ENCODE measurements at places on chromosomes 13 and 19.

- DNase-seq: no peak
Observed at GRCh38 chr19:13790354-13790753, 4.9 kb upstream of the ZSWIM4 start.

DNA sequence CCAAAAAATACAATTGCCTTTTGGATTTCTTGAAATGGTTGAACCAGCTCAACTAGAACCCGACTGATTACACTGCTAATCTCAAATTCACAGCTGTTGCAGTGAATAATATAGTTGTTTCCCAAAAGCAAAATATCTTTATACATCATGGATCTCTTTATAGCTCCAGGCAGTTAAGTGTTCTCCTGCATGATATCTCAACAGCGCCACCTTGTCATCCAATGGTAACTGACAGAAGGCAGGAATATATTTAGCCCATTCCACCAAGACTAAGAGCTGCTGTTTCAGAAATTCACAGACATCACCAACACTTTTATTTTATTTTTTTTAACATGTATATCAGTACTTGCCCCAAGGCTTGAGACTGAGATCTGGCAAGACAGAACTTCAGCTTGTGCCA, 1141.0 kb upstream of the PRR20A start:
- DNase-seq: no peak

DNA sequence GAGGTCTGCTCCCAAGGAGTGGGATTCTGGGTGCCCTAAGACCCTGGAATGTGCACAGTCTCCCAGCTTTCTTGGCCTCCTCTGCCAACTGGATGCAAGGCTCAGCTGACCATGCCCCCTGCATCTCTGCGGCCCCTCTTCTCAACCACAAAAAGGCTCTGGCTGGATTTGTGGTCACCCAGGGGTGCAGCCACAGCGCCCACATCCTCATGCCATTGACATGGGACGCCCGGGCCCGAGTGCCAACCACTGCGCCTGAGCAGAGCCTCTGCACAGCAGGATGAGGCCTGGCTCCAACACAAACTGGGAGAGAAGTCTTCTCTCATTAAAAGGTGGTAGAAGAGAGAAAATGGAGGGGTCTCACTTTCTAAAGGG, 103.5 kb downstream of the FOXO1 start:
- DNase-seq: peak; percentile 39

DNA sequence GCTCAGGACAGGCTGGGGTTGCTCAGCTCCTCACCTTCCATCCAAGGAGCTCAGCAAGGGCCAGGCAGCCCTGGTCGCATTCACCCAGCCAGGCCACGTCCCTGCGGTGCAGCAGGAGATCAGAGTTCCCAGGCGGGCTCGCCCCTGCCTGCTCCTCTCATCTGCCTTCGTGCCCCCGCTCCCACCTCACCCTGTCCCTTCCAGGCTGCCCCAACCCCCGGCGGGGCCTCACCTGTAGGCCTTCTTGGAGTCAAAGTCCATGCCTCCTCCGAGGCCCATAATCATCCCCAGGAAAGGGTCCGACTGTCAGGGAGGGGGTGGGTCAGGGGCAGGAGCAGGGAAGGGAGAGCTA, 1.3 kb upstream of the RINL start:
- DNase-seq: no peak

GRCh38 chr13:49681842-49682435, 9.3 kb downstream of the EBPL start:
- DNase-seq: no peak

DNA sequence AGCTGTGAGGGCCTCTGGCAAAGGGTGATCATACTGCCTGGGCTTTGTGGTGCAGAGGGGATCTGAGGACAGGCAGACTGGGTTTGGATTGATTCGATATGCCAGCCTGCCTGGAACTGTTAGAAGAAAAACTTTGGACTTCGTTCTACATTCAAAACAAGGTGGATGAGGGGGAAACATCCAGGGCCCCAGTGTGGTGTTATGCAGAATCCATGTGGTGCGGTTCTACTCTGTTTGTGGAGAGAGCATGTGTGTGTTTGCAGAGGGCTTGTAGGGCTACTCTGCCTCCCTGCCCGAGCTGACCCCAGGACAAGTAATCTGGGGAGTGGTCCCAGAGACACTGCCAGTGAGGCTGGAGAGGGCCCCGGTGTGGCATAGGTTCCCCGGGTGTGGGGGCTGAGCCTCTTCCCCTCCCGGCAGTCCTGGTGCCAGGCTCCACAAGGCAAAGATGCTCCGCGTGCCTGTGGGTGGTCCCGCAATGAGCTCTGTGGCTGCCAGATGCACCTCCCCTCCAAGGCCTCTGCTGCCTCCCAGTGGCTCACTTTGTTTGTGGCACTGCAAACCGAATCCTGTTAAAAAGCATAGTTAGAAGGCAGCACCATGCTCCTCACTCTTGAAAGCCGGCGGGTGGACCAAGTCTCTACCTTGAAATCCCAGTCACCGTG, 22.3 kb upstream of the TFDP1 start:
- DNase-seq: peak; percentile 55

DNA sequence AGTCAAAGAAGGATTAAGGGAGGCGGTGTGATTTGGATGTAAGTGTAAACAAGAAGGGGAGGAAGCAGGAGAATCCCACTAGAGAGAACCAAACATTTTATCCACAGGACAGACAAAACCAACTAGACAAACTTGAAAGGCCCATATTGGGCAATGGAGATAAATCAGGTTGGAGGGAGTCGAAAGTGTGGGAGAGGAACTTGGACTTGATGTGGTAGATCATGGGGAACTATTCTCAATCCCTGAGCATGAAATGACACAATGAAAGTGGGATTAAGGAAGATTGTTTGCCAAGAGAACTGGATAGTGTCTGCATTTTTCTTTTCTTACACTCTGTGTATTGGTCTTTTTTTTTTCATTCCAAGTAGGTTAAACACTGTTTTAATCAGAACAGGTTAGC, 17.9 kb downstream of the GPR183 start:
- no peak for DNase-seq

GRCh38 chr19:30004403-30004802, 62.4 kb downstream of the URI1 start:
- no peak for DNase-seq

DNA sequence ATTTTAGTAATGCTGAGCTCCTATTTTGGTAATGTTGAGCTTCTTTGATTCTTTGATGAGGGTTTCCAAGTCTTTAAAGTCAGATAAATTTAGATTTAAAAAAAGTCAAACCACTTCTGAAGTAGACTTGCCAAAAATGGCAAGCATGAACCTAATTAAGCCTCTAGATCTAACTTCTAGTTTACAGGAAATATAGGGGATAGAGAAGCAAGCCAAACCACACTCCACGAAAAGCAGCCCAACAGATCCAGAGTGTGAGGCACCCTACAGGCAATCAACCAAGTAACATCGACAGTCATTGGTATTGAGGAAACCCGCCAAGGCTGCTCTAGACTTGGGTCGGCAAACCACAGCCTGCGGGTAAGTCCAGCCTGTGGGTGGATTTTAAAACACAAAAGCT, 3.7 kb downstream of the GGACT start:
- no peak for DNase-seq

- no peak for DNase-seq
Observed at GRCh38 chr19:51410950-51411748, 6.3 kb downstream of the SIGLEC10 start.

GRCh38 chr13:85976242-85976641, 177.0 kb upstream of the SLITRK6 start:
- no peak for DNase-seq

- DNase-seq: no peak
Observed at GRCh38 chr13:100399455-100399854, 189.1 kb downstream of the GGACT start.

- peak; percentile 85 for DNase-seq
Observed at GRCh38 chr19:10644260-10645007, 9.7 kb upstream of the ILF3 start.

DNA sequence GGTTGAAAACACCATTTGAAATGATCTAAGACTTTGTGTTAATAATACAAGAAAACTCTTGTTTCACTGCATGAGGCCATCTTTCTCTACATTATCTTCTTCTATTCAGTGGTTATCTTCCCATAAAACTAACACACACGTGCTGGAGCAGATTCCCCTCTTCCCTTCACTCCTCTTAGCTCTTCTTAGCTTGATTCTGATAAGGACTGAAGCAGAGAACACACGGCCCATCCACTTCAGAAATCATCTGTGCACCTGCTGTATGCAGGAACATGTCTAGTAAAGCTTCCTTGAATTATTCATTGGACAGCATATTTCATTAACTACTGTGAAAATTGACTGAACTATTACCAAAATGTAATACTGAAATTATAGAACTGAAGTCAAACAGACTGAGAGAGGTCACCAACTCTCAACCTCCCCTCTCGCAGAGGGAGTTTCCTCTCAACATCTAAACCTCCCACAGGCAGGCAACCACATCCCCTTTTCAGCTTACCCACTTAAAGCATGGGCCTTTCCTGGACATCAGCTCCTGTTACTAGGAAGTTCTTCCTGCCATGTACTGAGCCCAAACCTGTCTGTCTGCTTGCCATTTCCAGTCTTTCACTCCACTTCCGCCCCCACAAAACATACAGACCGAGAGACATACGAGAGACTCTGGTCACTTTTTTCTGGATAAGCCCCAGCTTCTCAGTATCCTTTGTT, 113.9 kb downstream of the CRYL1 start:
- peak; percentile 59 for DNase-seq

GRCh38 chr13:99281811-99282263, 23.7 kb upstream of the GPR18 start:
- DNase-seq: peak; percentile 71

DNA sequence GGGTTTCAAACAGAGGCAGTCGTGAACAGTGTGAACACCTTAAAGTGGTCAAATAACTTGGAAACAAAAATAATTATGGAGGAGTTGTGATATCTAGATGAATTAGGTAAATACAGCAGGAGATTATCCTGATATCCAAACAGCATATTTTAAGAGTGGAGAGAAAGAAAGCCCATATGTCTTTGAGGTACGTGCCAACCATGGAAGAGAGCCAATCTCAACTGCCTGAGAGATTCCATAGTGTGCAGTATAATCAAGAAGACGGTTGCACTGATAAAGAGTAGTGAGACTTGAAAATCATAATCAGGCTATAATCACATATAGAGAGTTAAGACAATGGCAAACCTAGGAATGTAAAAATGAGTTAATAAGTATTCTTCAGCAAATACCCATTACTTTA, 472.8 kb upstream of the SLITRK5 start:
- no peak for DNase-seq

DNA sequence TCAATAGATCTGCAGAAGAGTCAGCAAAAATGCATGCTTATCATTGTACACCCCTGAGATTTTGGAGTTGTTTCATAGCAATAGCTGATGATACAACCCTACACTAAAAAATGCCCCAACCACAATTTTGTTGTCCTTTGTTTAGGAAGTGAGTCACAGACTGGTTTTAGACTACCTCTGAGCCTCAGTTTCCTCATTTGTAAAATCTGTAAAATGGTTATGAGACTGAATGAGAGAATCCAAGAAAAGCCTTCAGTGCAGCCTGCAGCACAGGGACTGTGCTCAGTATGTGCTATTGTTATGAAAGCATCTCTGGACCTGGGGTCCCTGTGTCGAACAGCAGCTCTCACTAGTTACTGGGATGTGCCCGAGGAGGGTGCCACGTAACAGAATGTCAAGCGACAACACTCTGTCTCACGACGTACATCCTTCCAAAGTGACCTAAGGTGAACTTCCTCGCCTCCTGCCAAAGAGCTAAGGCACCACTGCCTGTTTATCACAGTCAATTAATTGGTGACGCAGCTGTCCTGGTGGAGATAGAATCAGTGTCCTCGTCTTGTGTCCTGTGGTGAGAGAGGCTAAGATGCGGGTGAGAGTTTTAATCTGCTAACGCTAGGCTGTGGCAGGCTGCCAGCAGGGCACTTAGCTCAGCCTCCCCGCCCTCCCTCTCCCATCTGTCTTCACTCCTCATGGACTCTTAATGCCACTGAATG, 18.1 kb downstream of the DHRS12 start:
- no peak for DNase-seq

DNA sequence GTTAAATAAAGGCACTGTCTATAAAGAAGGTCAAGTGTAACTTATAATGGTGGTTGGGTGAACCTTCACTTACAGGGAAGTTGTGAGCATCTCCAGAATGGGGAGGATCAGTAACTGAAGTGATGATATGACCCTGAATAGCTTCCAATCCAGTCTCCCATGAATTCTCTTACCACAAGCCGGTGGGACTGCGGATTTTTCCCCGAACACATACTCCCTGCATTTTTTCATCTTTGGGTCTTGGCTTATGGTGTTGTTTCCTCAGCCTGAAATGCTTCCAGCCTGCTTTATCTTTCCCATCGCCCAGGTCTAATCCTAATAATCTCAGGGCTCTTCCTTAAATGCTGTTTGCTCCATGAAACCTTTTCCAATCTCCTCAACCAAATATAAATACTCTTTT, 2.0 kb upstream of the CSNK1A1L start:
- no peak for DNase-seq

- no peak for DNase-seq
Observed at GRCh38 chr13:110397436-110398115, 90.5 kb downstream of the COL4A2 start.

- no peak for DNase-seq
Observed at GRCh38 chr19:3041761-3042620, 12.9 kb upstream of the TLE2 start.

DNA sequence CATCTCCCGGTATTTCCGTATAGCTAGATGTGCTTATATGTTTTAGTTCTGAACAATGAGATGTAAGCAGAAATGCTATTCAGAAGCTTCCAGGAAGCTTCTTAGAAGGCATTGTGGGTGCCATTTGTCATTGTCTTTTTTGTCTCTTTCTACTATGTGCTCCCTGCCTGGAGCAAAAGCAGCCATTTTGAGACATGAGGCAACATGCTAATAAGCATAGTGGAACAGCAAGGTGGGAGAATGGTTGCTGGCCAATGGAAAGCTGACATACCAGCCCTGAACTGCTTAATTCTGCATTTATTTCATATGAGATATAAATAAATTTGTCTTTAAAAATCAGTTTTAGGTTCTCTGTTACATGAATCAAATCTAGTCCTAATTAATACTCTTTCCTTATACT, 299.7 kb downstream of the LMO7 start:
- no peak for DNase-seq

- DNase-seq: peak; percentile 37
Observed at GRCh38 chr13:23384111-23384510, 49.4 kb downstream of the SACS start.

- no peak for DNase-seq
Observed at GRCh38 chr13:91119643-91120042, 227.8 kb upstream of the MIR17HG start.

GRCh38 chr13:52975161-52975560, 53.5 kb upstream of the OLFM4 start:
- DNase-seq: no peak

- no peak for DNase-seq
Observed at GRCh38 chr13:113544071-113544891, 40.3 kb upstream of the TFDP1 start.

Measured in activated T-cell treated with anti-CD3 and anti-CD28 coated beads, Interleukin-2, amount 50 U/mL, for 72 hours (primary cell).